ENCODE measurements at places on chromosomes 5 and 9. TPM values are rescaled to one million over a fixed set of nuclear protein-coding genes. Genes with fewer than 3 reads are reported as not detected.

GRCh38 chr5:166188501-166189325 lies 2102.7 kb upstream of the WWC1 start:
- DNase-seq: no peak

DNA sequence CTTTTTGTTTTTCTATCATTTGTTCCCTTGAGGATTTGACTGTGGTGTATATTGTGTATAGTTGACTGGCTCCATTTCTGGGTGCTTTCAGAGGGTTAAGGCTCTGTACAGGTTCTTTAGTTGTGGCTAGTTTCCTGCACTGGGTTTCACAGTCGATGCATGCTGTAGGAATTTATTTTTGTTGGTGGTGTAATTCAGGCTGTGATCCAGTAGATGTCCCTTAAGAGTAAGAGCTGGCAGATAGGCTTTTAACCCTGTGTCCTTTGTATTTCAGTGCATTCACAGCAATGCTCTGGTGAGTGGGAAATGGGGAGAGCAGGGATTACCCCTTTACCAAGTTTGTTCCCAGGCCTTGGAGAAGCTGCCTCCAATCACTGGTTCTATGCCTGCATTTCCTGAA lies 112.9 kb downstream of the SPATA31D1 start:
- DNase-seq: no peak

DNA sequence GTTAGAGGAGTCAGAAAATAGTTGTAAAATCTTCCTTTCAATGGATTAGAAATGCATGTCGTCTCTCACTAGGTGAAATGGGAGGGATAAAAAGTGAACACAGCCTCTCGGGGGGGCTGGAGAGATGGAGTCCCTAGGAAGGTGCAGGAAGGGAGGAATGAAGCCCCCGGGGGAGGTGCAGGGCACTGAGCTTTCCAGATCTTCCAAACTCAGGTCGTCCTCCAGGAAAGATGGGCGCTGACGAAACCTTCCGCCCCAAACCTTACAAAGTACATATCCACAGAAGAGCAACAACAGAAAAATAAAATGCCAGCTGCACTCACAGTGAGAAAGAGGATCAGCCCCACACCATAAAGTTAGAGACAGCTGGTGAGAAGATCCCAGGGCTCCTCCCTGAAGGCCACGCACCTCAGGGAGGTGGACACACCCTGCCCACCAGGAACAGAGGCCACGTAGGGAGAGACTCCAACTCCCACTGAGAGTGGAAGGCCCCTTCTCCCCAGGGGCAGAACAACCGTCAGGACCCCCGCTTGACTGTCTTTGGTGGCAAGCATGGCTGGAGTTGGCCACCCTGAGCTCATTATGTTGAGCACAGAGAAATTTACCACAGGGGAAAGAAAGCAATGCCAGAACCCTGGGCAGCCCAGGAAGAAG lies 174.3 kb downstream of the AUH start:
- DNase-seq: no peak

- DNase-seq: no peak
Observed at GRCh38 chr5:138230981-138231589, 18.0 kb upstream of the CDC23 start.

DNA sequence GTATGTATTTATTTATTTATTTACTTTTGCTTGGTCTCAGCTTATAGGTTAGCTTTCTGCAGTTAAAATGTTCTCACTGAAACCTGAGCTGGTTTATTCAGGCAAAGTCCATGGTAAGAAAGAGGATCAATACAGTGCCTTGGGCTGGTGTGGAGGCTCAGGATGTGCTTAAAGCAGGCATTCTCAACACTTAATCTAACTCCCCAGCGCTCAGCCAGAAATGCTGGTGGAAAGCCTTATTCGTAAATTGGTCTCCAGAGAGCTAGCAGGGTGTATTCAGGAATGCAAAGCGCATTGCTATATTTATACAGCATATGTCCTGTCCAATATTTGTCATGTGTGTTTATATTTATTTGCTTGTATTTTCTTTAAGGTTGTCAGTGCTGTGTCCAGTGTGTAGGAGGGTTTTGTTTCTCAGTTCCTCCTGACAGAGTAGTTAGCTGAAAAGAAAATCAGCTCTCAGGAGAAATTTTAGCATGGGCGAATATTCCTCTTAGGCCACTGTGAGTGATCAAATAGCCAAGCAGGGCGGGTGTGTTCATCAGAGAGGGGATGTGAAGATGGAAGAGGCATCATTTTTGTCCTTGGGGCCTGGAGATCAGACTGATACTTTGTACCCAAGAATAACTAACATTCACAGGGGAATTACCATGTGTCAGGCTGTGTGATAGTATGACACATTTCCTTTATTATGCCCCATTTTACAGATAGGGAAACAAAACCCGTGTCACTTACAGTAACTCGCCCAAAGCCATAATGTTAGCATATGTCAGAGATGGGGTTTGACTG lies 65.8 kb downstream of the DOCK2 start:
- no peak for DNase-seq

- no peak for DNase-seq
Observed at GRCh38 chr5:149301744-149302380, 30.2 kb downstream of the AFAP1L1 start.

DNA sequence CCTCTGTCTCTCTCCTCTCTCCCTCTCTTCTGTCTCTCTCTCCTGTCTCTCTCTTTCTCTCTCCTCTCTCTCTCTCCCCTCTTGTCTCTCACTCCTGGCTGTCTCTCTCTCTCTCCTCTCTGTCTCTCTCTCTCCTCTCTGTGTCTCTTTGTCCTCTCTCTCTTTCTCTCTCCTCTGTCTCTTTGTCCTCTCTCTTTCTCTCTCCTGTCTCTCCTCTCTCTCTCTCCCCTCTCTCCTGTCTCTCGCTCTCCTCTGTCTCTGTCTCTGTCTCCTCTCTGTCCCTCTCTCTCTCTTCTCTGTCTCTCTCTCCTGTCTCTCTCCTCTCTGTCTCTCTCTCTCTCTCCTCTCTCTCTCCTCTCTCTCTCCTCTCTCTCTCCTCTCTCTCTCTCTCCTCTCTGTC lies 25.0 kb downstream of the STK32A start:
- DNase-seq: no peak

DNA sequence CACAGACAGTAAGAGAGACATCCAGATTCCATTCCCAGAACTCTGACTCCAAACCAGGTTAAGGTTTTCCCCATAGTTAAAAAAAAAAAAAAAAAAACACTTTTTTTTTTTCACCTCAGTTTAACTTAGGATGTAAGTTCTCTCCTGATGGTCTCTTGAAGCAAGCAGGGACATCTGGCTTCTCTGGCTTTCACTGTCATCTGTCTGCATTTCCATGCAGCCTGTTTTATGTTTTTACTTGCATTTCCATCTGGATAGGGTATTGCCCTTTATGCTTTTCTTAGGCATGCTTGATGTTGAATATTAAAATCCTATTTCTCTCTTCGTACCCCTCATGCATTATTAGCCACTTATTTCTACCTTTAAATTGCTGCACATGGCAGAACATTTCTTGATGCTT lies 135.3 kb upstream of the WWC1 start:
- no peak for DNase-seq

DNA sequence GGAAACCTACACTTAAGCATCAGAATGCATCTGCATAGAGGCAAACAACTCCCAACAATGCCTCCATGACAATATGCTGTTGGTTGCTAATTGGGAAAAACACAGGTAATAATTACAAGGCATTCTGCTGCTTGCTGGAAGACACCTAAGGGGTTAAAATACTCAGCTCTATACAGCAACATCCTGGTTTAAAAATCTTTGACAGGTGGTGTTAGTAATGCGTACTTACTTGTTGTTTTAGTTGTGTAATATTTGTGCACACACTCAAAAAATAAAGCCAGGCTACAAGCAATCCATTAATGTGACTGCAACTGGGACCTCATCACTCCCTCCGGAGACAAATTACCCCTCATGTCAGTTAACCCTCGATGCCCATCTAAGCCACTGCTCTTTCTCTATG lies 126.3 kb upstream of the ELL2 start:
- DNase-seq: no peak

DNA sequence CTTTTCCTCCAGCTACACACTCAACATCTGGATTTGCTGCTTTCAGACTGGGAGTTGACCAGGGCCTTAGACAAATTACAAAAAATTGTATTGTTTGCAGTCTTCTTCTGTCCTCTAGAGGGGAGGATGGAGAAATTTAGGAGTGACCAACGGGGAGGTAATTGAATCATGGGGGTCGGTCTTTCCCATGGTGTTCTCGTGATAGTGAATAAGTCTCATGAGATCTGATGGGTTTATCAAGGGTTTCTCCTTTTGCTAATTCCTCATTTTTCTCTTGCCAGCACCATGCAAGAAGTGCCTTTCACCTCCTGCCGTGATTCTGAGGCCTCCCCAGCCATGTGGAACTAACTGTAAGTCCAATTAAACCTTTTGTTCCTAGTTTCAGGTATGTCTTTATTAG lies 4.2 kb downstream of the IFNA8 start:
- DNase-seq: no peak

GRCh38 chr5:90968319-90968718 lies 409.7 kb downstream of the ADGRV1 start:
- no peak for DNase-seq

GRCh38 chr9:97958812-97959511 lies 21.0 kb upstream of the HEMGN start:
- no peak for DNase-seq

DNA sequence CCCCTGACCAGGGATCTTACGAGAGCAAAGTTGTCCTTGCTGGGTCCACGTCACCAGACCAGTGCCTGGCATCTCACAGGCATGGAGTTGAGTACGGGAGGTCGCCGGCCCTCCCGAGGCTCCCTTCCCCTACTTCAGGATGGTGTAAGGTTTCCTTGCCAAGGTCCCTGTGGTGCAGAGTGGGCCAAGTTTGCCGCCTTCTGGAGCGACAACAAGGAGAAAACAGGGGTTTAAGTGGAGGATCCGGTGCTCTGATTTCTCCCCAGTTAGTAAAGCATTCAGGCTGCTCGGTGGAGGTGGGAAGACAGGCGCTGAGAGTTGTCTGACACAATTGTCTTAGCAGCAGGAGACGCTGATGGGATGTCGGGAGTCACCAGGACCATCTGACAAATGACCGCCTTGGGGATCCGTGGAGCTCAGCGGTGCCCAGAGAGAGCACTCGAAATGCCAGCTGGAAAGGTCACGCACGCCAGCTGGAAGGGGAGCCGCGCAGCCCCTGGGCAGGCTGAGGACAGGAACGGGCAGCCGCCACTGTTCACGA lies 37.3 kb downstream of the ADAMTS2 start:
- no peak for DNase-seq

DNA sequence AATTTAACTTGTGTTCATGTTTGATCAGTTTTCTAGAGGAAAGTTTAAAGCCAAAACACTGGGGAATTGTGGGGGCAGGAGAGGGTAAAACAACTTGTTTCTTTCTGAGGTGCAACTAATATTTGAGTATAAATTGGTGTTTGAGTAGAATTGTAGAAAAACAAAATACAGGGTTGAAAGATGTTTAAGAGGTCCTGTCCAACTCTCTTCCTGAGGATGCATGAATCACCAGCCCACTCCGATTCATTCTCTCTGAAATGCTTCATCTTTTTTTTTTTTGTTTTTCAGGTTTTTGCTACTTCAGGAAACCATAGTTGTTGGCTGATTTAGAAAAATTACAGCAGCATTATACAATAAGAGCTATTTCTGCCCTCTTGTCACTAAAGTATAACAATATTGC lies 42.4 kb upstream of the TMC1 start:
- no peak for DNase-seq

DNA sequence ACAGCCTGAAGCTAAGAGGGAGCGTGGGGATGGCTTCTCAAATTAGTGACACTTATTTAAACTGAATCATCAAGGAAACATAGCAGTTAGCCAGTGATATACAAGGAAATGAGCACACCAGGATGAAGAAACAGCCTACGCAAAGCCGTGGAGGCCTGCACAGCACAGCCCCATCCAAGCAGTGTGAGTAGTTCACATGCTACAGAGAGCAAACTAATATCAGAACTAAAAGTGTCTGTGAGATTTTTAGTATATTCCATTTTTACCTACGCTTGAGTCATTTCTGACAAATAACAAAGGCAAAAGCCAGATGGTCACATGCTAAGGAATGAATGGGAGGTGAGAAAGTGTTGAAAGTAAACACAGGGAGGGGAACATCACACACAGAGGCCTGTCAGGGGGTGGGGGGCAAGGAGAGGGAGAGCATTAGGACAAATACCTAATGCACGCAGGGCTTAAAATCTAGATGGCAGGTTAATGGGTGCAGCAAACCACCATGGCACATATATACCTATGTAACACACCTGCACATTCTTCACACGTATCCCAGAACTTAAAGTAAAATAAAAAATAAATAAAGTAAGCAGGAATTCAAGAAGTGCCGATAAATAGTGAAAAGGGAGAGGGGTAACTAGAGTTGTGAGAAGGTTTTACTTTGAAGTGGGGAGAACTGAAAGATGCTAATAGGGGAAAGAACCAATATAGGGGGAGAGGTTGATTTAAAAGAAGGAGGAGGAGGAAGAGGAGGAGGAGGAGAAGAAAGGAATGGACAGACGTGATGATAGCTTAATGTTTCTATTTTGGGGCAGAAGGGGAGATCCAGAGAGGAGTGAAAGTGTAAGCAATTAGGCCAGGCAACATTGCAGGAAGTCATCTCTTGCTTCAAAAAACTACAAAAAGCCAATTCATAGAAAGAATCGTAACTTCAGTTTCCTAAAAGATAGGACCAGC lies 100.9 kb upstream of the PTGER4 start:
- DNase-seq: no peak

- DNase-seq: no peak
Observed at GRCh38 chr9:133935328-133936005, 56.7 kb downstream of the VAV2 start.

DNA sequence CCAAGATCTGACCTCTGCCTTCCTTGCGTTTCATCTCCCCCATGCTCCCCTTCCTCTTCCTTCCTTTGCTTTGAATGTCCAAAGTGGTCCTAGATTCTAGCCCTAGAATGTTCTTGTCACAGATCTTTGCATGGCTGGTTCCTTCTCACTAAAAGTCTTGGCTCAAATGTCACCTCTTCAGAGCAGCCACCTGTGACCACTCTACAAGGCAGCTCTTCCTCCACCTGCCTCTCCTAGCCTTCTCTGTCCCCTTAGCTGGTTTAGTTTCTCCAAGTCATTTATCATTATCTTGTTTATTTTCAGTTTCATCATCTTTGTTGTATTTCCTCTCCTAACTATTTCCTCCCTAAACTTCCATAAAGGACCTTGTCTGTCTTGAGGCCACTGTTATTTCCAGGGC lies 7.1 kb upstream of the OCLN start:
- no peak for DNase-seq

DNA sequence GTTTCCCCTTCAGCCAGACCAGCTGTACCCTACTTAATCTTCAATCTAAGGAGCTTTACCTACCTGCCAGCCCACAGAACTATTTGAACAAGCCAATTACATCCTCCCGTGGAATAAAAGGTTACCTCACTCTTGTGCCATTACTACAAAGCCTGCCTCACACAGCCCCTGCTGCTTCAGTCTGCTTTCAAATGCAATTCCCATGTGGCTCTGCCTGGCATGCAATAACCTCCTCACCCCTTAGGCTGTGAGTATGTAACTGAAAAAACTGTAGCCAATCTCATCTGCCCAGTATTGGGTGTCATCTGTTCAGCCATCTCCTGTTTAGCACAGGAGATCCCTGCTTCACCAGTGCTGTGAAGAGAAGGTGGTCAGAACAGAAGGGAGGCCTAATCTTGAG lies 6.1 kb upstream of the GCNT1 start:
- no peak for DNase-seq

- DNase-seq: no peak
Observed at GRCh38 chr5:114018186-114018585, 343.7 kb upstream of the KCNN2 start.

SKIC3 gene
- polyA plus RNA-seq: 70.0 TPM

BAAT gene
- 0.35 TPM for polyA plus RNA-seq

RNF183 gene
- polyA plus RNA-seq: 9.5 TPM

LCN1 gene
- not detected for polyA plus RNA-seq

CCDC180 gene
- polyA plus RNA-seq: 16.6 TPM

CHSY3 gene
- 4.6 TPM for polyA plus RNA-seq

HK3 gene
- polyA plus RNA-seq: 0.98 TPM

SMIM3 gene
- polyA plus RNA-seq: 24.1 TPM

GCNT1 gene
- polyA plus RNA-seq: 4.8 TPM

CDKN2B-AS1 gene
- not detected for polyA plus RNA-seq

QRFP gene
- 0.60 TPM for polyA plus RNA-seq

Measured in left renal pelvis (tissue), 4 donors.